ENCODE measurements at places on chromosomes 3 and 15.

- DNase-seq: no peak
Observed at GRCh38 chr3:12301513-12301912, 12.6 kb downstream of the PPARG start.

- DNase-seq: no peak
Observed at GRCh38 chr3:133812872-133813271, 7.3 kb downstream of the SRPRB start.

DNA sequence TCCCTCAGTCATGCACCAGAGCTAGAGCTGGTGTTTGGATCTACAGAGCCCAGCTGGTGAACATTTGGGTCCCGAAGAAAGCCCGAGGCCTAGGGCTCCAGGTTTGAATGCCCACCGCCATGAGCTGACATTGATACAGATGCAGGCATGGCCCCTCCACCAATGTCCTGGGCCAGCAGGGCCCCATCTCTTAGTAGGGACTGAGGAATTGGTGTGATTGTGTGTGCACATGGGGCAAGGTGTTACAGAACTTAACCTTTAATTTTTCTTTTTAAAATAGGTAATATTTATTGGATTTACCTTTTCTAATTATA lies 11.0 kb downstream of the PODXL2 start:
- no peak for DNase-seq

DNA sequence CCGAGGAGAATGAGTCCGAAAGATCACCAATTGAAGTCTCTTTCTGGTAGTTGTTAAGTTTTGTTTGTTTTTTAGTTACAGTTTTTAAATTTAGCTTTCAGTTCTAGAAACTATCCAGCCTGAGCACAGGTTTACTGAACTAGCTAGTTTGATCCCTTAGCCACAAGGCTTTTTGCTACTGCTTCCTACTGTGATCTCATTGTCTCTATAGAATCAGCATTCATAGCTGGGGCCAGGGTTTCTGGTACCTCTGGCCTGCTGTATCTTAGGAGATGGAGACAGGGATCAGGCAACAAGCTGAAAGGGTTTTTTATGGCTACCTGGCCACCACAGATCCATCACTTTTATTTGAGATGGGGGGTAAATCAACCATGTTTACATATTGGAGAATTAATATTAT lies 37.0 kb downstream of the GOLM2 start:
- DNase-seq: no peak

DNA sequence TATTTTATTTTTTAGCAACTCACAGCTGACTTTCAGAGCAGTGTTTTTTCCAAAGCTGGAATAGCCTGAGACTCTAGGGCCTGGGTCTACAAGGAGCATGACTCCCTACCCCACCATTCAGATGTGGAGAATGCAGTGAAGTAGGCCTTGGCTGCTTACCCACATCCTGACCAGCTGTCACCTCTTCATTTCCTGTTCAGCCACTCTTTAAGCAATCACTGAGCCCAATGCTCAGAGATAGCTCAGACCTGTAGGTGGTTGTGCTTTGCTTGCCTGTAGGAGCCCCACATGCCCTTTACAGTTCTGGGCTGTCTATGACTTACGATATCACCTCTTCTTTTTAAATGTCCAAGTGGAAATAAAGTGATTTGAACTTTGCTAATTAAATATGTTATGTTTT lies 148.1 kb downstream of the NEK11 start:
- DNase-seq: peak; percentile 3

DNA sequence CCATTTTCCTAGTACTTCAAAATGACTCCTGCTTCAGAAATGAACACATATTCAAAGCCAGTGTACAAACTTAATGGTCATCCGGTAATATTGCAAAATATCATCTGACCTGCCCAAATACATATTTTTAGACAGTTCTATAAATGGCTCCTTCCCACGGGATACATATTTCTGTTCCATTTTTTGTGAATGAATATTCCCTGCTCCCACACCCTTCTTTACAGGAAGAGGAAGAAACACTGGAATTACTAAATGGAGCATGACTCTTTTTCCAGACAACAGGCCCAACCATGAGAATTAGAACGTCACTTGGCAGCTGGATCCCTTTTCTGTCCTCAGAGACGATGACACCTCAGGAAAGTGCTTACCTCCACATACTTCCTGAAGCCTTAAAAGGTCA lies 38.0 kb upstream of the CBLB start:
- DNase-seq: no peak

Measured in mucosa of descending colon (tissue), 3 donors.